ENCODE measurements at places on chromosomes 2 and 18.

- DNase-seq = no peak
Measured at GRCh38 chr2:34827398-34827797, 1228.3 kb upstream of the FAM98A start.

- no peak for DNase-seq
Measured at GRCh38 chr2:136010126-136010525, 24.7 kb upstream of the DARS1 start.

GRCh38 chr18:60649107-60649506 lies 276.5 kb upstream of the MC4R start:
- no peak for DNase-seq

DNA sequence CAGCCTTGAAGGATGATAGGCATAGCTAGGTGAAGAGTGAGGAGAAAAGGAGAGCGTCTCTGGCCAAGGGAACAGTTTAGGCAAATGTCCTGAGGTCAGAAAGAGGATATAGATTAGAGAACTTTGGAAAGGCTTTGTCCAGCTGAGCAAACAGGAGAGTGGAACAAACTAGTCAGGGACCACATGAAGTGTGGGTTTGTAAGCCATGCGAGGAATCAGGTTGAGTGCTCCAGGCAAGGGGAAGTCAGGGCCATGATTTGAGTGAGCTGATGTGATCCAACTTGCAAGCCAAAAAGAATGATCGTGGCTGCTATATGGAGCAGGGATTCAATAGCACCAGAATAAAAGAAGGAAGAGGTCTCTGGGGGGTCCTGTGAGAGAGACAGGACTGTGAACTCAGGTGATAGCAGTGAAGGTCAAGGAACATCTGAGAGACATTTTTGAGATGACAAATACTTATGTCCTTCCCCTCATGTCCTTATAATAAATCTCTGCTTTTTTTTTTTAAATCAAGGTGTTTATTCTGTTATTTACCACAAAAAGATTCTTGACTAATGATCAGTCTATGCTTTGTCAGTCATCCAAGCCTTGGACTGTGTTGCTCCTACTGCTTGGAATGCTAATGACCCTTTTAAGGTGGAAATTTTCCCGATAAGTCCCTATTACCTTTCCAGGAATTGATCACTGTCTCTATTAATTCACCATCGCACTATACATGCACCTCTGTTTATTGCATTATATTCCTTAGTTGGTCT lies 472.6 kb downstream of the TXNL1 start:
- DNase-seq = no peak

- DNase-seq = no peak
Measured at GRCh38 chr18:74420481-74420880, 36.6 kb downstream of the DIPK1C start.

DNA sequence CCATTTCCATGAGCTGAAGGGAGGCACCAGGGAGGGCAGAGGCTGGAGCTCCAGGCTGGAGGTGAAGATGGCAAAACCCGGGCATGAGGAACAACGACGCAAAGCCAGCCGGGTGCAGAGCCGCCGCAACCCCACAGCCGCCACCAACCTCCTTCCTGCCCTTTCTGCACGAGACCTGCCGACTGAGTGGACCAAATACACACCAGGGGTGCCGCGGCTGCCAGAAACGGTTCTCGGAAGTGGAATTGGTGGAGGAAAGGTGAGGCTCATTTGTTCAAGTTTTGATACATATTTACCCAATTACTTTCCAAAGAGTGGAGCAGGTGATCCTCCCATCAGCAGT lies 8.4 kb upstream of the CIDEA start:
- no peak for DNase-seq
